CD4-positive, alpha-beta T cell (primary cell): ENCODE measurements at places on chromosomes 2 and 18.
A peak's percentile ranks its signal among the peaks of the same experiment; 100 is the strongest.

DNA sequence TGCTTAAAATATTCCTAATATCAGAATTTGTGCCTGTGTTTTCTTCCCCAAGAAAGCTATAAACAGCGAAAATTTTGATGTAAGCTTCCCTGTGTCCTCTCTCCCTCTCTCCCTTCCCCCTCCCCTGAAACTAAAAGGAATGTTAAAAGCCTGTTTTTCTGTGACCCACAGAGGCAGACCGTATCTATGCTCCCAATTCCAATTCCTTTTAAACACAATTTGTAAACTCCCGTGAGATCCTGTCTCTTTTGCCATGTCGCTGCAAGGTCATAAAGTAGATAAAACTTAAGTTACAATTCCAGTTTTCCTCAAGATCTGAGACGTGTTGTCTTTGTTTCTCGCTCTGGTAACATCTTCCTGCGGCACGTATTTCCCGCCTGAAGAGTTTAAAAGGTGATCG lies 23.3 kb downstream of the SKA1 start:
- no peak for DNase-seq
- no peak overlapping the region for H3K27ac ChIP-seq
- no peaks in the 10 kb centered on the region for H3K36me3 ChIP-seq
- H3K27me3 ChIP-seq = peaks cover 21% of the 10 kb centered on the region
- H3K4me1 ChIP-seq = no peaks in the 10 kb centered on the region
- no peak overlapping the region for H3K4me3 ChIP-seq

GRCh38 chr18:69035756-69036155 lies 237.9 kb downstream of the CCDC102B start:
- no peak overlapping the region for H3K27ac ChIP-seq
- no peak overlapping the region for H3K4me3 ChIP-seq
- H3K36me3 ChIP-seq = no peaks in the 10 kb centered on the region
- no peaks in the 10 kb centered on the region for H3K27me3 ChIP-seq

- H3K27me3 ChIP-seq = peaks cover 27% of the 10 kb centered on the region
- peak overlapping the region; percentile 36 for H3K4me3 ChIP-seq
- no peak overlapping the region for H3K27ac ChIP-seq
- peaks cover 20% of the 10 kb centered on the region for H3K4me1 ChIP-seq
Observed at GRCh38 chr2:27306573-27307286, 1.5 kb downstream of the UCN start.

- DNase-seq = no peak
- H3K4me3 ChIP-seq = no peak overlapping the region
- H3K4me1 ChIP-seq = no peaks in the 10 kb centered on the region
- H3K27ac ChIP-seq = no peak overlapping the region
- no peaks in the 10 kb centered on the region for H3K27me3 ChIP-seq
- H3K36me3 ChIP-seq = no peaks in the 10 kb centered on the region
Observed at GRCh38 chr2:23418461-23418911, 33.5 kb downstream of the KLHL29 start.
